Spinal cord (tissue), 10 donors: ENCODE measurements at places on chromosomes 3 and 15. TPM values are rescaled to one million over a fixed set of nuclear protein-coding genes. Genes with fewer than 3 reads are reported as not detected.

DAZL gene
- polyA plus RNA-seq, result 0.13 TPM

FILIP1L gene
- 4.9 TPM for polyA plus RNA-seq

FAM81A gene
- polyA plus RNA-seq, result 24.8 TPM

IQCH gene
- 2.4 TPM for polyA plus RNA-seq

GOLGA6A gene
- polyA plus RNA-seq, result not detected

DNA sequence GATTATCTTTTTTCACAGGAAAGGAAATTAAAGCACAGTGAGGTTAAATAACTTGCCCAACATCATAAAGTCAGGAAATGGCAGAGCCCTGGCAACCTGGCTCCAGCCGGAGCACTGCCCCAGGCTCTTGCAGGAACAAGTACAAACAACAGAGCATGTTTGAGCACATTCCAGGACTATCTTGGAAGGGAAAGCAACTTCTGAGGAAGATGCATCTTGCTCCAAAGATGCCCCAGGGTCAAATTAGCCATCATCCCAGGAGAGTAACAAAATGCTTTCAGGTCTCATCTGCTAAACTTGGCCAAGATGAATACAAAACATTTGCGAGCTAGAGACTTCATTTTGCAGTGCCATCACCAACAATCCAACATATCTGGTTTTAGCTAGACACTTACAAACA lies 162.4 kb upstream of the LRRN1 start:
- H3K4me1 ChIP-seq, result no peaks in the 10 kb centered on the region
- no peak for DNase-seq

GRCh38 chr15:78508272-78508671 lies 895 bp downstream of the HYKK start:
- H3K4me3 ChIP-seq, result peak overlapping the region; percentile 70
- no peak overlapping the region for H3K27ac ChIP-seq
- peaks cover 10% of the 10 kb centered on the region for H3K27me3 ChIP-seq

- H3K4me3 ChIP-seq, result no peak overlapping the region
- no peaks in the 10 kb centered on the region for H3K4me1 ChIP-seq
- no peaks in the 10 kb centered on the region for H3K27me3 ChIP-seq
- no peak overlapping the region for H3K27ac ChIP-seq
Measured at GRCh38 chr3:109532257-109533216, 195.2 kb upstream of the DPPA4 start.

- H3K4me3 ChIP-seq, result no peak overlapping the region
- no peak for DNase-seq
- peaks cover 7% of the 10 kb centered on the region for H3K4me1 ChIP-seq
- no peaks in the 10 kb centered on the region for H3K27me3 ChIP-seq
- H3K36me3 ChIP-seq, result no peaks in the 10 kb centered on the region
Measured at GRCh38 chr15:92069308-92070250, 216.1 kb downstream of the SLCO3A1 start.

- H3K4me1 ChIP-seq, result no peaks in the 10 kb centered on the region
- H3K36me3 ChIP-seq, result no peaks in the 10 kb centered on the region
- H3K27ac ChIP-seq, result no peak overlapping the region
- H3K4me3 ChIP-seq, result no peak overlapping the region
- no peaks in the 10 kb centered on the region for H3K27me3 ChIP-seq
Measured at GRCh38 chr3:47794544-47794943, 8.4 kb upstream of the DHX30 start.

GRCh38 chr15:31840849-31841476 lies 189.4 kb upstream of the CHRNA7 start:
- H3K27ac ChIP-seq, result no peak overlapping the region
- no peaks in the 10 kb centered on the region for H3K27me3 ChIP-seq
- H3K4me3 ChIP-seq, result no peak overlapping the region
- H3K4me1 ChIP-seq, result peaks cover 8% of the 10 kb centered on the region

DNA sequence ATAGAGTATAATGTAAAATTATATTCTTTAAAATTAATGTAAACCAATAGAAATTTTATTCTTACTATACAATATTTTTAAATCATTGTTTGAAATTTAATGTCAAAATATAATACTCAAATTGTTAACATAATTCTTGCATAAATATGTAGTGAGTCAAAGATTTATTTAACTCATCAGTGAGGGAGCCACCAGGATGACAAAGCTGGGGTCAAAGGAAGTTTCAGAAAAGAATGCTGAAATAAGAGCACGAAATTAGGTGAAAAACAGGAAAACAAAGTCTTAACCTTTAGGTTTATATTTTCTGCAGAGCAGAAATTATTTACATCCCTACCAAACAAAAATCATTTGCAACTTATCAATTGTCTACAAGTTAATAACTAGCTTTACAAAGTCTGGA lies 74.1 kb downstream of the DIPK2A start:
- no peak overlapping the region for H3K4me3 ChIP-seq
- no peak overlapping the region for H3K27ac ChIP-seq
- H3K27me3 ChIP-seq, result no peaks in the 10 kb centered on the region

GRCh38 chr15:19899021-19899824 lies 642.4 kb downstream of the GOLGA6L6 start:
- H3K27ac ChIP-seq, result no peak overlapping the region
- no peaks in the 10 kb centered on the region for H3K4me1 ChIP-seq
- H3K27me3 ChIP-seq, result no peaks in the 10 kb centered on the region
- no peaks in the 10 kb centered on the region for H3K36me3 ChIP-seq
- no peak overlapping the region for H3K4me3 ChIP-seq

- H3K27me3 ChIP-seq, result no peaks in the 10 kb centered on the region
- no peak for DNase-seq
- H3K36me3 ChIP-seq, result no peaks in the 10 kb centered on the region
Measured at GRCh38 chr3:27165321-27165721, 203.9 kb downstream of the NEK10 start.

GRCh38 chr3:37945156-37945806 lies 45.3 kb upstream of the VILL start:
- H3K27ac ChIP-seq, result peak overlapping the region; percentile 42
- peaks cover 26% of the 10 kb centered on the region for H3K4me1 ChIP-seq
- no peaks in the 10 kb centered on the region for H3K36me3 ChIP-seq
- no peak for DNase-seq
